NCI-H345 (cell line): ENCODE measurements at places on chromosomes 1 and 21.

- DNase-seq = no peak
Observed at GRCh38 chr1:167983797-167984420, 47.0 kb upstream of the MPC2 start.

GRCh38 chr1:119766374-119766794, 2.3 kb downstream of the HMGCS2 start:
- DNase-seq = peak; percentile 10

DNA sequence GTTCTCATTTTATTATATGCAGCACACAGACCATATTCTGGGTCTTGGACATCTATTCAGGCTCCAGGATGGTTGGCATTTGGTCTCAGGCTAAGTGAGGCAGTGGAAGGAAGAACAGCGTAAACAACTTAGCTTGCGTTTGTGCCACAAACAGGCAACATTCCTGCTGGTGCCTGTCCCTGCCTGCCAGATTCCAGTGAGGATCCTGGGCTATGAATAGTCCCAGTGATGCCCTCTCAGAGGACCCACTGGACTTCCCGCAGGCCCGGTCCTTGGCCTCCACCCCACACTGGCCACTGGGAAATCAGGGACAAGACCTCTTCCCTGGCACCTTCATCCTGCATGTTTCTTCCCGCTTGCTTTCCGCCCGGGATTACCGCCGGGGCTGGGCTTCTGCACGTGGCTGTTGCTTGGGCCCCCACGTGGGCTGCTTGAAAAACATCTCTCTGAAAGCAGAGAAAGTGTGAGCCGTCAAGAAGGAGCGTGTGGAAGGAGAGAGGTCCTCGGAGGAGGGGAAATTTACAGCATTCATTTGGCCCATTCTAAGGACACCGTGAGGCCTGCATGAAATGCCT, 145.1 kb upstream of the WNT4 start:
- no peak for DNase-seq

GRCh38 chr1:64323054-64323453, 119.6 kb downstream of the UBE2U start:
- no peak for DNase-seq

- no peak for DNase-seq
Observed at GRCh38 chr1:103170609-103171008, 62.3 kb upstream of the COL11A1 start.

GRCh38 chr21:42319851-42320572, 4.8 kb upstream of the TFF3 start:
- DNase-seq = no peak

GRCh38 chr1:180194048-180194425, 36.0 kb upstream of the LHX4 start:
- no peak for DNase-seq

DNA sequence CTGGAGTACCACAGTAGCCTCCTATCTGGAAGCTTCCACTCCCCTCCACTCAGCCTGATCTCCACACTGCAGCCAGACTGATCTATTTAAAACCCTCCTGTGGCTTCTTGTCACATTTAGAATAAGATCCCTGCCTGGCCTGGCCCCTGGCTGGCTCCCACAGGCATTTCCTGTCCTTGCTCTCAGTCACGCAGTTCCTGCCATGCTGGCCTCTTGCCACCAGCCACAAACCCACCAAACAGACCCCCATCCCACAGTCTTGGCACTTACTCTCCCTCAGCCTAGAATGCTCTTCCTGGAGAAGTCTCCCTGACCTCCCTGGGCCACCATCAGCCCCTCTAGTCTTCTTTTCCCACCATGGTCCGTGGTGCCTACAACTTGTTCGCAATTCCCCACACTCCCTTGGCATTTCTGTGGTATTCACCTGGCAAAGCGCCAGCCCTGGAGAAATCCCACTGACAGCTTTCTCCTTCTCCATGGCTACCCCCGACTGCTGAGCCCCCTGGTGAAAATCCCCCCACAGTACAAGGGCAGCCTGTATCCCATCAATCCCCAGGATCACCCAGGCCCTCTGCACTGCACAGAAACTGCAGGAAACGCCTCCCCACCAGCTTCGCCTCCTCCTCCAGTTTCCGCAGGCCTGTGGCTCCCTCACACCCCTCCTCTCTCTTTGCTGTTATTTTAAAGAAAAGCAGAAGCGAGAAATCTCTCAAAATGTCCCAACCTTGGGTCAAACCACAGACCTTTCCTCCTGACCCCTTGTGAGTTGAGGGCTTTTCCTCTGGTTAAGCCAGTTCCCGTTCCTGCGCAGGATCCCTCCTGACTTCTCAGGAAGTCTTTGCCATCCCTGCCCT, 94.5 kb downstream of the SYT2 start:
- DNase-seq = no peak

DNA sequence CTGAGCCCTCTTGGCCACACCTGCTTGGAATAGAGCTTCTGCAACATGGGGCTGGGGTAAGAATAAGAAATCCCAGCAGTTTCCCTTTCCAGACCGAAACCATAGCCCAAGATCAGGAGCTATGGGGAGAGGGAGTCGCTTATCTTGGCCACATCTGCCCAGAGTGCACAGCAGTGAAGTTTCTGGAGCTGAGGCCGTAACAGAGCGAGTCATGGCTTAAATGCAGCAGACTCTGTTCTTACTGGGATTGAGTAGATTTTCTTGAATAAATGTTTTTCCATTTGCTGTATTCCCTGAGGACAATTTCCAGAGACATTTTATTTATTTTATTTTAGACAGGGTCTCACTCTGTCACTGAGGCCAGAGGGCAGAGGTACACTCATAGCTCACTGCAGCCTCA, 33.5 kb downstream of the CFAP57 start:
- no peak for DNase-seq

DNA sequence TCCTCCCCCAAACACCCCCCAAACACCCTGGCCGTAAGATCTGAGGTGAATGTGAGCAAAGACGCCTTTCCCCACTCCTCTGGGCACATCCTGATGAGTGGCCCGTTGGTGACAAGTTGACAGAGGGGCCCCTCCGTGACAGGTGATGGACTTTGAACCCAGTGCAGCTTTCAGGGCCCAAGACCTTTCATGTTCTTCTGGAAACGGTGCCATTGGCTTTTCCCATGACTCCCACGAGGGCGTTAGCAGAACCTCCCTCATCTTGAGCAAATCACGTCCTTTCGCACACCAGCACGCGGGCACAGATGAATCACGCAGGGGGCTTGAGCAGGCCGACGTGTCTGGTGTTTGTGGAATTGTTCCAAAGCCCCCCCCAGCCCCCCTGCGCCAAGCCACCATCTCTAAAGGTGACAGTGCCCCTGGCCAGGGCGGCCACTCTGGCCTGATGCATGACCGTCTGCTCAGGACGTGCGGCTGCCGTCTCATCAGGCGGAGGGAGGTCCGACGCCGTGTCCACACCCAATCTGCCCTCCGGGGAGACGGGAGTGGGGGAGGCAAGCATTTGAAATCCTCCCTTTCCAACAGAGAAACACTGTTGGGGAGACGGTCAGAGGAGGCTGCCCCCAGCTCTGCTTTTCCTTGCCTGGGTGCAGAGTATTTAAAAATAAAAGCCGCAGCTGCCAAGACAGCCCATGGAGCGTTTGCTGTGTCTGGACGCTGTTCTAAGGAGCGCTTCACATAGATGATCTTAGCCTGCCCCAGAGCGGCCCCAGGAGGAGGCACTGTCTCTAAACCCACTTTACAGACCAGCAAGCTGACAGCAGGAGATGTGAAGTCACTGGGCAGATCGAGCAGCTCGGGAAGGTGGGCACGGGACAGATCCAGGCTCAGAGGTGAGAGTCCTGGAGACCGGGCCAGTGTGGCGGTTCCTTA, 98.3 kb upstream of the ARHGEF16 start:
- DNase-seq = no peak

GRCh38 chr1:231814021-231814420, 187.4 kb downstream of the DISC1 start:
- DNase-seq = no peak

DNA sequence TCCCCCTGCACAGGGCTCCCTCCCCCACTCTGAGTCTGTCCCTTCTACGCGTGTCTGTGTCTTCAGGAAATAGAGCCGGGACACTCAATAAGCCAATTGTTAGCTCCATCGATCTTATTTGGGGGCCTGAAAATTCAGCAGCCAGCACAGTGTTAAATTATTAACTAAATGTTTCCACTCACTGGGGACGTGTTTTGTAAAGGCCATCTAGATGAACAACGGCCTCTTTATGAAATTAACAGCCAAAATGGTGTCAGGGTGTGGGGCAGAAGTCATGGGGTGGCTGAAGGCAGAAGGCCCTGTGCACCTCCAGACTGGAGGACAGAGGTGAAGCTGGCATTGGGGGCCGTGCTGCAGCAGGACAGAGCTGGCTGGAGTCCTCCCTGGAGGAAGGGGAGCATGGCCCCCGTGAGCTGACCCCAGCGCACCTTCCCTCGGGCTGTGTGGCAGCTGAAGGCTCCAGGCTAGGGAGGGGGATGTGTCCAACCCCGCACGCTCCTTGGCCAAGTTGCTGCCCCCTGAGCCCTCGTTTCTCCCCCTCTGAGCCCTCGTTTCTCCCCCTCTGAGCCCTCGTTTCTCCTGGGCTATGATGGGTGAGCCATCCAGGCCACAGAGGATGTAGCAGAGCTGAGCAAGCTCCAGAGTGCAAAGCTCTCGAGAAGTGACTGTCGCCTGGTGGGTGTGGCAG, 113.8 kb upstream of the ARHGEF16 start:
- no peak for DNase-seq

DNA sequence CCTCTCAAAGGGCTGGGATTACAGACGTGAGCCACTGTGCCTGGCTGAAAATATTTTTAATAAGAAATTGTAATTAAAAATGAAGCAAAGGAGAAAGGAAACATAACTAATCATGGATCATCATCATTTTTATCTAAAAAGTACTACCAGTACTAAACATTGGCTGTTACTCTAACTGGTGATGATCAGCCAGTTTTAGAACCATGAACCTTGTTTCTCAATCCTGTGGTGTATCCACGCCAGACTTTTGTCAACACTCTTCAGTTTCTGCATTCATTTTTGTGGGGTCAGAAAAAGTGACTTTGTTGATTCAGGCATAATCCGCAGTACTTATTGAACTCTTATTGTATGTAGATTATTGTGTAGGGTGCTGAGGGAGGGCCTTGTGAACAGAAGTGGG, 52.3 kb downstream of the VPS13D start:
- DNase-seq = no peak

DNA sequence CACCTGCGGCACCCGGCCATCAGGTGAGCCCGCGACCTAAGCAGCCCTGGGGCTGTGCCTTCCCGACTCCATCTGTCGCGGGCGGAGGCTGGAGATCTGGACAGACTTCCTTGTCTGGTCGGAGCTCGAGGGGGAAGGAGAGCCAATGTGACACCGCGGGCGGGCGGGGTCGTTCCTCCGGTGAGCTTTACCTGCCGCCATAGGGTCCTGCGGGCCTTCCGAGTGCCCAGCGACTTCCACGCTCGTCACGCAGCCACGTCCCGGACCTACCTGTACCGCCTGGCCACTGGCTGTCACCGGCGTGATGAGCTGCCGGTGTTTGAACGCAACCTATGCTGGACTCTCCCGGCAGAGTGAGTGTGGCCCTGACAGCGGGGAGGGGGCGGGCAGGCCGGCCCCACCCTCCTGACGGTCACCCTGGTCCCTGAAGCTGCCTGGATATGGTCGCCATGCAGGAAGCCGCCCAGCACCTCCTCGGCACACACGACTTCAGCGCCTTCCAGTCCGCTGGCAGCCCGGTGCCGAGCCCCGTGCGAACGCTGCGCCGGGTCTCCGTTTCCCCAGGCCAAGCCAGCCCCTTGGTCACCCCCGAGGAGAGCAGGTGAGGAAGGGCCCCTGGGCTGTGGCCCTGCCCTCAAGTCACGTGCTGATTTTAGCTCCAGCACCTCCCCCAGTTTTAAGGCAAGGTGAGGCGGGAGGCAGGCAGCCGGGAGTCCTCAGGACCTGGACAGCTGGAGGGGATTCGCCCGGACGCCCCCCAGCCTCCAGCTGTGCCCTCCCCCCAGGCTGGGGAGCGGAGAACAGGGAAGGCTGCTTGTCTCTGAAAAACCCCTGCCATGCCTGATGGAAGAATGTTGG, 1.1 kb downstream of the PUSL1 start:
- no peak for DNase-seq

- DNase-seq = no peak
Observed at GRCh38 chr1:211648980-211649934, 26.2 kb downstream of the NEK2 start.

GRCh38 chr1:43239484-43239883, 30.3 kb upstream of the TMEM125 start:
- DNase-seq = no peak

DNA sequence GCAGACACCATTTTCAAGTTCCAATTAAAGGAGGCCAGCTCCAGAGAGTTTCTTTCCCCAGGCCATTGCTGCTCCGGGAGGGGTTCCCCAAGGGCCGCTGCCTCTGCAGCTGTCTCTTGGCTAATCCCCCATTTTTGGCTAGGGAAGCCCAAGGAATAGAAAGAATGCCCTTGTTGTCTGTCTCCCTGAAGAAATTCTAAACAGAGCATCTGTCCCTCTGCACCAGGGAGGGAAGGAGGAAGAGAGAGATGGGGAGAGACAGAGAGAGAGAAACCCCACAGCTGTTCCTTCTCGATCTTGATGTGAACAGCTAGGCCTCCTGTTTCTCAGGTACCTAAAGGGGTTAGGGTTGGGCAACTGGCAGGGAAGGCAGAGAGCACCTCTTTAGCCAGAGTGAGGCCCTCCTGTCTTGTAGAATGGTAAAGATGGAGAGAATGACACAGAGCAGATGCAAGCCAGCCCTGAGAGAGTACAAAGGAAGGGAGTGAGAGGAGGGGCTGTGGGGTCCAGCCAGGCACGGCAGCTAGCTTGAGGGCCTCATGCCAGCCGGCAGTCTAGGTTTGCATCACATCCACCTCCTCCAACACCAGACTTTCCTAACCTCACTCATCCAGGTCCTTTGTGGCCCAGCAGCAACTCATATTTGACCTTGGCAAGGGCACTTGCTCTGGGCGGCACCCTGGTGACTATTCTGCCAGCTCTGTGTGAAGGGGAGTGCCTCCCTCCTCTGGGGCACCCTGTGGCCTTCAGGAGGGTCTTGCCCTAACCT, 13.1 kb downstream of the OPTC start:
- DNase-seq = peak; percentile 40

DNA sequence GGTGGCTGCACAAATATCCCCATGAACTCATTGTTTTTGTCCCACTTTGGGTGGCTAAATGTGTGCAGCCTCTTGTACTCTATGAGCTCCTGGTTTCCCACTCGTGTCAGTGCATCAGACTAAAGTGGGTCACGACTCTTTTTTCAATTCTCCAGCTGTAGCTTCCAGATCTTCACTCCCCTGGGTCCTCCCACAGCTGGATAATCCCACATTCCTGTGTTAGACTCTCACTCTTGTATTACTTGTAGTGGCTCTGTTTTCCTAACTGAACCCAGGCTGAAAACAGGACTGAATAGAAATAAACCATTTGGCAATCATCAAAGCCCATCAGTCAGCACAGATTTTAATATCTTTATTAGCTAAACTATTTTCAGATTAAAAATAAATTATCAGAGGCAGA, 60.4 kb downstream of the UBE2U start:
- no peak for DNase-seq

- no peak for DNase-seq
Observed at GRCh38 chr21:39121600-39122355, 61.5 kb downstream of the PSMG1 start.
